ENCODE measurements at places on chromosomes 7 and 10. TPM values are rescaled to one million over a fixed set of nuclear protein-coding genes. Genes with fewer than 3 reads are reported as not detected.

The DLX6 gene
- total RNA-seq = not detected

The ABCB4 gene
- total RNA-seq = 0.17 TPM

The SBDS gene
- total RNA-seq = 134 TPM

The SEMA3C gene
- total RNA-seq = 5.9 TPM

The ZNF727 gene
- total RNA-seq = 11.9 TPM

The NME8 gene
- 2.6 TPM for total RNA-seq

The ITIH5 gene
- 31.3 TPM for total RNA-seq

The RBM20 gene
- 1.7 TPM for total RNA-seq

The GRID1 gene
- 25.9 TPM for total RNA-seq

The CHST12 gene
- total RNA-seq = 18.6 TPM

The NEBL gene
- total RNA-seq = 163 TPM

The C10orf62 gene
- total RNA-seq = not detected

The OGA gene
- 171 TPM for total RNA-seq

The UNC5B gene
- total RNA-seq = 3.9 TPM

The ZNF438 gene
- 20.3 TPM for total RNA-seq

The DDC gene
- total RNA-seq = not detected

The KLHL7 gene
- 20.9 TPM for total RNA-seq

The MKX gene
- total RNA-seq = 3.6 TPM

The VIPR2 gene
- not detected for total RNA-seq

The CACNA2D1 gene
- 54.1 TPM for total RNA-seq

The SUN3 gene
- not detected for total RNA-seq

Data from thyroid gland (tissue), 4 donors.